ENCODE measurements at places on chromosomes 2 and 18.

DNA sequence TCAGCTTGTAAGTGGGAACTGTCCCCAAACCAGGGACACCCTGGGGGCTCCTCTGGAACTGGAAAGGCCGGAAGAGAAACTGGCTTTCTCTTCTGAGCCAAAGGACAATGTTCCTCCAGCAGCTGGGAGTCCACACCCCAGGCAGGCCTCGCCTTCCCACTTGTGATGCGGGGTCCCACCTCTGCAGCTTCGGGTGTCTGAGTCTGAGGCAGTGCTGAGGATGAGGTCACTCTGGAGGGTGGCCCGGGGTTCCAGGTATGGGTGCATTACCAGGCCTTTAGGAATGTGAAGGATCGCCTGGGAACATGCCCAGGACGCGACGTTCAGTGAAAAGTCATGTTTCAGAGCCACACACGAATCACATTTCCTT, 18.2 kb upstream of the BOK start:
- DNase-seq, result no peak

- DNase-seq, result no peak
Measured at GRCh38 chr2:240881913-240882312, 13.3 kb downstream of the AGXT start.

- DNase-seq, result no peak
Measured at GRCh38 chr2:207417301-207417718, 112.5 kb upstream of the CREB1 start.

DNA sequence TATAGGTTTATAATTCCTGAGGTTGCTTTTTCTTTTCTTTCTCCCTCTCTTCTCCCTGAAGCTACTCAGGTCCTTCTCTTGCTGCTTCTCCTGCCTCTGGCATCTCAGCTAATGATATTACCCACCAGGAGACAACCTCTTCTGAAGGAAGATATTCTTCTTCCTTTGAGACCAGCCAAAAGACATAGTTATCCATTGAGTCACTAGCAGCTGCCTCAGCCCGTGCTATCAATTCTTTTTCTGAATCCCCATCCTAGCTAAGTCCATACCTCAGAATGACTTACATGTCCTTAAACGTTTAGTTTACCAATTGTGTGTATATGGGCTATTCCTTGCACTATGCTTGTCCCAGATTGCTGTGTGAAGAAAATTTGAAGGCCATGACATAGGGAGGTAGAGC, 25.0 kb upstream of the RNF103 start:
- DNase-seq, result no peak

- no peak for DNase-seq
Measured at GRCh38 chr2:166307326-166307725, 68.4 kb downstream of the SCN9A start.

DNA sequence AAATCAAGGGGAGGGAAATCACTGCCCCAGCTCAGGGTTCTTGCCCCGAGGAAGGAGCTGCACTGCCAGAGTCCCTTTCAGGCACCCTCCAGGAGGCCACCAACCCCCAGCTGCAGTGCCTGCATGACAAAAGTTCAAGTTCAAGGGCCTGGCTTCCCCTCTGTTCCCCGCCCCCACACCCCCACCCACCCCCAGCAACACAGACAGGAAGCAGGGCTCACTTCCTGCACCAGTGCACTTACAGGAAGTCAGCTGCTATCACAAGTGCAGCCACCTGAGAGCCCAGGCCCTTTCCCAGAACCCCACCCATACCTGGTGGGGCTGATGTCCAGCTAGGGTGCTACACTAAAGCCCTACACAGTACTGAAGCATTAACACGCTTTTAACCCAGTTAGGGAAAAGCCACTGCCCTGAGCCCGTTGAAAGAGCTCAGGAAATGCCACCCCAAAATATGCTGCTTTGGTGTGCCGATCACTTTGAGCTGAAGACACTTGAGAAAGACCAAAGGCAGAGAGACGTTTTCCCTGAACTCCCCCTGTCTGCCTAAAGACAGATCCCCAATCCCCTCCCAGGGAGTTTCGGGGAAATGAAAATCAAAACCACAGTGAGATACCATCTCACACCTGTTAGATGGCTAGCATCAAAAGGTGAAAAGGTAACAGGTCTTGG, 109.9 kb upstream of the CAB39 start:
- DNase-seq, result peak; percentile 66

DNA sequence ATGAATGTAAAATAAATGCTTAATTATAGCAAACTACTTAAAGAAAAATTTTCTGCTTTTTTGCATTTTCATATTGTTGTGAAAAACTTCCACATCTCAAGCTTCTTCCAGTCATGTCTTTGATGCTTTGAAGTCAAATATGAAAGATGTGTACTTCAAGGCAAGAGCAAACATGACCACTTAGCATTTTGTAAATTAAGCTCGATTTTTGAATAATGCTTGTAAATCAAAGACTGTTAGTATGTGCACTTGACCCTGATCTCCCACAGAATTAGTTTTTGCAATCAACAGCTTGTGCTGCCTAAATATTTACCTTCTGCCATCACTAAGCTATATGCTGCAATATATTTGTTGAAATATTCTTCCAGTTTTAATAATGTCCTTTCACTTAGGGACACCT, 486.1 kb upstream of the ID2 start:
- DNase-seq, result no peak

Measured in CD4-positive, alpha-beta T cell treated with Interleukin-4 for 1 hour (primary cell).